NCI-H1694 (cell line): ENCODE measurements at places on chromosomes 5 and 9.
A peak's percentile ranks its signal among the peaks of the same experiment; 100 is the strongest.

GRCh38 chr5:122498163-122498562 lies 186.1 kb downstream of the SNCAIP start:
- peak; percentile 76 for DNase-seq

GRCh38 chr9:120351106-120351505 lies 228.9 kb downstream of the CDK5RAP2 start:
- DNase-seq: no peak

DNA sequence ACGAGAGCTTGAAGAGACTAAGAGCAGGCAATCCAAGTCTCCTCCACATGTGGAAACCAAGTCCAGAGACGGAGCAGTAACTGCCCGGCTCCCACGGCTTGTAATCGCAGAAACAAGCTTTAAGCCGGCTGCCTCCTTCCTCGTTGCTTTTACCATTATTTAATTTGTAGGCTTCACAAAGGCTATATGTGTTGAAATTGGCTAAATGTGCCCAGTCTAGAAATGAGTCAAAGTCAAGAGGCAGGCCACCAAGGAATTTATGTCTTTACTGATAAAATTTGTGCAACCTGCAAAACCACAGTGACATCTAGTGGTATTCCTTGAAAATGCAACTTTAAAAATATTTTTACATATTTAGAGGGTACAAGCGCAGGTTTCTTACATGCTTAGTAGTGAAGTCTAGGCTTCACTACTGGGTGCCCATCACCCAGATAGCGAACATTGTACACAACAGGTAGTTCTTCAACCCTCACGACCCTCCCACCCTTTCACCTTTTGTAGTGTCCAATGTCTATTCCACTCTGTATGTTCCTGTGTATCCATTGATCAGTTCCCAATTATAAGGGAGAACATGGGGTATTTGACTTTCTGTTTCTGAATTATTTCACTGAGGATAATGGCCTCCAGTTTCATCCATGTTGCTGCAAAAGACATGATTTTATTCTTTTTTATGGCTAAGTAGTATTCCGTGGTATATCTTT lies 33.5 kb upstream of the EBF1 start:
- peak; percentile 64 for DNase-seq

DNA sequence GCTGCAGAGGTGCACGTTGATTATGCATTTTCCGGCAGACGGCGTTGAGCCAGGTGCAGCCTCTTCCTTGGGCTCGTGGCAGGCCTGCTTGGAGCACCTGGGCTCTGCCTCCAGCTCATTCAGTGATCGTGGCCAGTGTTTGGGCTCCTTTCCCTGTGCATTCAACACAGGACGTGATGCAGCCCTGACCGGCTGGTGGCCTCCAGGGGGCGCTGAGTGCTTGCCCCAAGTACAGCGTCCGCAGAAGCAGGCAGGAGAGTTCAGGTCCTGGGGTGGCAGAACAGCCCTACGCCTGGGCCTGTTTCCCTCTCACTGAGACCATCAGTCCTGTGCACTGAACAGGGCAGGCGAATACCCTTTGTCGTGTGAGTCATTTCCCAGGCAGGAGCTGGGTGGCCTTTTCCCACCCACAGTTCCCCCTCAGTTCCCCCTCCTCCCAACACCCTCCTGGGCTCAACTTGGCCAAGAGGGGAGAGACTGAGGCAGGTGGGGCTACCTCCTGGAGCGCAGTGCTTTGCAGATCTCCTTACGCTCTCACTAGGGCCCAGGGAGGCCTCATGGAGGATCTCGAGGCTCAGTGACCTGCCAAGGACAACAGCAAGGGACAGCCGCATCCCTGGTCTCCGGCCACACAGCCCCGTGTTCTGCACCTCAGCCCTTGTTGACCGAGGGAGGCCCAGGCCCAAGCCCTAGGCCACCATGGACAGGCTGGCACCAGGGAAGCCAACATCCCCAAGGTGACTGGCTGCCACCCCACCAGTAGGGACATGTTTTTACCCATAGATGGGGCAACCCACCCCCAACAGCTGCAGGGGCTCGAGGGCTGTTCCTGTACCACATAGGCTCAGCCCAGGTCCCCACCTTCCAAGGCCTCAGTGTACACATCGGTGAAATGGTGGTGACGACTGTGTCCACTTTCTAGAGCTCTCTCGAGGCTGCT lies 52.9 kb downstream of the LRSAM1 start:
- peak; percentile 51 for DNase-seq

- no peak for DNase-seq
These were observed 70.4 kb downstream of the MVB12B start for GRCh38 chr9:126397056-126397455.

GRCh38 chr9:76734716-76735115 lies 29.5 kb upstream of the PCA3 start:
- no peak for DNase-seq

- DNase-seq: no peak
These were observed 4.2 kb downstream of the MYORG start for GRCh38 chr9:34372467-34373011.

DNA sequence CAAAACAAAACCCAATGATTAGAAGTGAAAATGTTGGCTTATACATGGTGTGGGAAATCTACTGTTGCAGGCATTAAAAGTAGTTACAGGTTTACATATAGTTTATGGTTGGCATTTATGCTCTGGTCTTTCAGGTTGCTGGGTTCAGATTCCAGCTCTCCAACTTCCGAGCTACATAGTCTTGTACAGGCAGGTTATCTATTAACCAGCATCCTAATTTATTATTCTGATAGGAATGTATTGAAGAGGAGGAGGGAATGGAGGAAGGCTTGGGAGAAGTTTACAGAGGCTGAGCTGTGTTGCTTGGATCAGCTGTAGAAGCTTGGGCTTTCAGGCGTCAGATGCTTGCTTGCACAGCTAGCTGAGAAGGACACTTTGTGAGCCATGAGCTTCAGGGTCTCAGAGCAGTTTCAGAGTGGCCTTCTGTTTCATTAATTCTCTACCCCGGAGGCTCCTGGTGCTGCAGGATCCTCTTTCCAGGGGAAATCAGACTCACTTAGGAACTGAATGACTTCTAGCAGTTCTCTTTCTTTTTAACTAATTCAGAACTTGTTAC lies 11.7 kb upstream of the ERBIN start:
- no peak for DNase-seq

DNA sequence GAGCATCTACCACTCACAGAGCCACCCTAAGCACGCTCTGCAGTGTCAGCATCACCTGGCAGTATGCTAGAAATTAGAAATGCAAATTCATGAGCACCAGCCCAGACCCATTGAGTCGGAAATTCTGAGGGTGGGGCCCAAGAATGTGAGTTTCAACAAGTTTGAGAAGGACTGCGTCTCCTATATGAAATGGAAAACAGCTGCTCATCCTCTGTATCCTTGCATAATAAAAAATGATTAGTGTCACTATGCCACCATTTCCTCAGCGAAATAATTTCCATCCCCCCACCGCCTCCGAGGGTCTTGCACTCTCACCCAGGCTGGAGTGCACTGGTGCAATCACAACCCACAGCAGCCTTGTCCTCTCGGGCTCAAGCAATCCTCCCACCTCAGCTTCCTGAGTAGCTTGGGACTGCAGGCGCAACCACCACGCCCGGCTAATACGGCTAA lies 1.3 kb upstream of the IQGAP2 start:
- no peak for DNase-seq

DNA sequence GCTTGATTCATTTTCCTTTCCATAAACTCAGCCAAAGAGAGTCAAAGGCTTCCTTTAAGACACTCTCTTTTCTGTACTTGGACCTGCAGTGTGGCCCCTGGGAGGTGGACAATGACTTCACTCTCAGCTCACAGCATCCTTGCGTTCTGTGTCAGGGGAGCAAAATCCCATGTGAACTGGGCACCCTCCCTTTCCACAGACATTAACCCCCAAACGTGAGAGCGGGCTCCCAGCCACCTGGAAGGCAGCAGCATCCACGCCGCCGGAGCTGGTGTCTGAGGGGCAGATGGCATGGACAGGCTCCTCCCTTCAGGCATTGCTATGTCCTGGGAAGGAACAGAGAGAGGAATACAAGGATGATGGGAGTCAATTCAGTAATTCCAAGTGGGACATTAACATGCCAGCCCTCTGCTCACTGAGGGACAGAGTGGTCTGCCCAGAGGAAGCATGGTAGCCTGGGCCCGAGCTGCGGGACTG lies 39.5 kb downstream of the TRIP13 start:
- DNase-seq: no peak

- no peak for DNase-seq
These were observed 1.6 kb downstream of the PDZD2 start for GRCh38 chr5:31640573-31640972.

DNA sequence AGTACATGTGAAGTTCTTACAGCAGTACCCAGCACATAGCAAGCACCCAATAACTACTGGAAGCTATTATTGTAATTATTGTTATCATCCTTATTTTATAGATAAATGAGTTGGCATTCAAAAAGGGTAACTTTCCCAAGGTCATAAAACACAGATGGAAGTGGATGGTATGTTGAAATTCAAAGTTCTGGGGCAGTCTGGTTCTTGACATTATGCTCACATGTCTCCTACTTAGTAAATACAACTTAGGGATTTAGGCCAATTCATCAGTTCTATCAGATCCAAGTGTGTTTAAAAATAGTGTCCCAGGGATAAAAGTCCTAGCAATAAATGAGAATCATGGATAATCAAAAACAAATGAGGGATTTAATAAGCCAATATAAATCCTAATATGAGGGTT lies 265.2 kb downstream of the ADAMTSL1 start:
- DNase-seq: no peak

GRCh38 chr5:133913413-133914155 lies 54.8 kb downstream of the C5orf15 start:
- no peak for DNase-seq

DNA sequence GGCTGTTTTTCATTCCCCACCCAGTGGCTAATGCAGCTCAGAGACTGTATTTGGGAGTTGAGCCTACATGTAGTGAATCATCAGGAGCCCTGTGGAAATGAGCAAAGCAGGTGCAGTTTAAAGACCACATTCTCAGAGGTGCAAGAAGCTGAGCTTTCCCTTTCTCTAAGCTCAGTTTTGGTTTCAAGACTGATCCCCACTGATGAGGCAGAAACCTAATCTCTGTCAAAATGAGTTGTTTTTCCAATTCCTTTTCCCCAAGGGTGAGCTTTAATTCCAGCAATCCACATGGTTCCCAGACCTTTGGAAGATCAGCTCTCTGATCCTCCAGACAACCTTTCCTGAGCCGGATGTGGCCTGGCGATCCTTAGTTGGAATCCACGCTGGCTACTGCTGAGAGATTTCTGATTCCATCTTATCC lies 420.5 kb downstream of the EBF1 start:
- DNase-seq: no peak

DNA sequence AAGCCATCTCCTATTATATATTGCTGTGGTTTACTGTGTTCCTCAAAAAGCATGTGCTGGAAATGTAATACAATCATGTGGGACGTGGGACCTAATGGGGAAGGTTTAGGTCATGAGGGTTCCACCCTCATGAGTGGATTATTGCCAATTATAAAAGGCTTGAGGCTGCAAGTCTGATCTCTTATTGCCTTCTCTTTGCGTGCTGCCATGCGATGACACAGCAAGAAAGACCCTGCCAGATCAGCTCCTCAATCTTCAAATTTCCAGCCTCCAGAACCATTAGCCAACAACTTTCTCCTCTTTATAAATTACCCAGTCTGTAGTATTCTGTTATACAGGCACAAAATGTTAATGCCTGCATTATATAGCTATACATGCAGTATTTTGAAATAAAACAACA lies 45.4 kb downstream of the MARCHF11 start:
- no peak for DNase-seq

DNA sequence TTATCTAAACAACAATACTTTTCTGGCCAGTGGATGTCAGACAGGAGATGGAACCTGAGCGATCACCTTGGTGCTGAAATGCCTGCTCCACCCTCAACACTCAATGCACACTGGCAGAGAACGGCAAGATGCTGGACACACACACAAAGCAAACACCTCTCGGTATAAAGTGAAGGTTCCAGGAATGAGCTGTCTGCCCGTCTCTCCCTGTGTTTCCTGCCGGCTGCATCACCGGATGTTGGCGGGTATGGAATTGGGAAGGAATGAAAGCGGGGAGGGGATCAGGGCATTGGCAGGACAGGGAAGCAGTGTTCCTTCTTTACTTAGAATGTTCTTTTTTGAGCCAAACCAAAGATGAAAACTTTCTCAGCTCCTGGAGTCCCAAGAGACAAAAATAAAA lies 59.2 kb downstream of the MED10 start:
- no peak for DNase-seq

GRCh38 chr9:117643288-117643654 lies 60.9 kb upstream of the TLR4 start:
- no peak for DNase-seq

DNA sequence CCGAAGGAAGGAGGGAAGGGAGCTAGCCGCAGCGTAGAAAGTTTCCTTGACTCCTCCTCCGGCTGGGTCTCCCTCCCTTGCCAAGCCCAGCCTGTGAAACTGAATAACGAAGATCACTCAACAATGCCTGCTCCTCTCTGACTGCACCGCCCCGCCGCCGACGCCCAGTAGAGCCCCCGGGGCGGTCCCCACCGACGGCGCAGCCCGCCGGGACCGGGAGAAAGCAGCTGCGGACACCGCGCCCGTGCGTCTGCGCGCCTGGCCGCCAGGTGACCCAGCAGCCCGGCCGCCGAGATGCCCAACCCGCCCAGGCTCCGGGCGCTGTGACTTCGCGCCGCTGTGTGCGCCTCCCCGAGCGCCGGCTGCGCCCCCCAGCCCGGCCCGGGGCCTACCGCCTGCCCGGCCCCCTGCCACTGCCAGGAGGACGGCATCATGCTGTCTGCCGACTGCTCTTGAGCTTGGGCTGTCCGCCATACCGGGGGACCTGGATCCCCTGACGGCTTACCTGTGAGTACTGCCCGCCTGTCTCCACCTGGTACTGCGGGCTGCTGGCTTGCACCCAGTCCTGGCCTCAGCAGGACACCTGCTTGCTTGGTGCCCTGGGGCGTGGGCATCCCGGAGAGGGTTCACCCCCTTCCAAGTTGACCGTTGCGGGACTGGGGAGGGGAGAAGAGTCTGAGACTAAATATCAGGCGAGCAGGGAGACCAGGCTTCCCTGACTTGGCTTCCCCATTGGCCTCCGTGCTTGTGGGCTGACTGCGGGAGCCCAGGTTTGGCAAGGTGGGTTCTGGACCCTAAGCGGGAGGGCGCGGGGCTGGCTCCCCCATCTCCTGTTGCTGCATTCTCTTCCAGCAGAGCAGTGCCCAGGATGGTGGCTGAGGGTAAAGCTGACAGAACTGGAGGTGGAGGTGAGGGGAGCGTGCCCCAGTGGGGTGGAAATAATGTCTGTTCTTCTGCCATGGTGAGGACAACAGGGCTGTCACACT lies 26.2 kb upstream of the SPTLC1 start:
- DNase-seq: no peak

DNA sequence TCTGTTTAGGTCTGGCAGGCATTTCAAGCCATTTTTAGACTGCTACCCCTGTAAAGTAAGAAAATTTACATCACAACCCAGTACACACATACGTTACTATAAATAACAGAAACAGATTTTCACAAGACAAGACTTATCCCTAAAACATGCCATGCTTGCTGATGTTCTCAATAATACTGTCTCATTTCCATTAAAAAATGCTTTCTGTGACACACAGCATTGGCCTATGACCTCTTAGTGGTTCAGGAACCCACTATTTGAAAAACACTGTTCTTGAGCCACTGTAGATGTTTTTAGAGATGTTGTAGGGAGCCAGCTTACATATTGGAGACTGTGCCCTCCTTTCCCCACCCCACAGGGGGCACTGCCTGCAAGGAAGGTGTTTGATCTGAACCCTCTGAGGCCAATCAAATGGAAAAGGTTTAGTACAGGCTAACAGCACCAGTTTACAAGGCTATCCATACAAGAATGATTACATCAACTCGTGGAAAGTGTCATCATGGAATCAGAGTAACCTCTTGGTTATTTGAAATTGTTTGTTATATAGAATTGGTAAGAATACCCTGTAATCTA lies 30.8 kb downstream of the ZSWIM6 start:
- DNase-seq: no peak
